GM04503 (cell line): ENCODE measurements at places on chromosomes 2 and 18.

GRCh38 chr2:58906081-58906645 is 665.0 kb upstream of the FANCL start:
- DNase-seq: no peak

DNA sequence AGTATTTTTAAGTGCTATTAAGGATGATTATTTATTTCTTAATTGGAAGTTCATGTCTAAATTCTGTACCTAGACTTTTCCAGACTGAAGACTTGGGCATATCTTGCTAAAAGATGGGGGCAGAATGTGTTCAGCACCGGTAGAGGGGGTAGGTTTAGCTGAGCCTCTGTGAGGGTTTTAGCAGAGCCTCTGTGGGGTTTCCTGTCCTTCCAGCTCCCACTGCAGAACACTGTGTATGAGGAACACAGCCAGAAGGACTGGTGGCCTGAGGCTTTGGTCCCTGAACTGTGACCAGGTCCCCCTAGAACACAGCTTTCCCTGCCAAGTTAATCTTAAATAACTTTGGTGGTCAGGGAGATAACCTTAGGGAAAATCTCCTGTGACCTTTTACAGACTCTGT is 123.4 kb upstream of the EPC2 start:
- no peak for DNase-seq

DNA sequence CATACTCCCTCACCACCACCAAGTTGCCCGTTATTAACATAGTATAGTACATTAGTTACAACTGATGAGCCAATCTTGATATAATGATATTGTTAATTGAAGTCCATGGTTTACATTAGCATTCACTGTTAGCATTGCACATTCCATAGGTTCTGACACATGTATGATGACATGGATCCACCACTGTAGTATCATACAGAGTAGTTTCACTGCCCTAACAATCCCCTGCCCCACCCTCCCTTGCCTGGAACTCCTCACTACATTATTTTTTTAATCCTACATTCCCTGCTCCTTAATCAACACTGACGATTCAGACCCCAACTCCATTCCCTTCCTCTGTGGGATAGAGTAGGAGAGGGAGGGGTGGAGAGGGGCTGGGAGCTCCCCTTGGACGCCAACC is 20.2 kb upstream of the ST3GAL5 start:
- DNase-seq: no peak

GRCh38 chr2:16680781-16681180 is 15.1 kb upstream of the CYRIA start:
- no peak for DNase-seq

DNA sequence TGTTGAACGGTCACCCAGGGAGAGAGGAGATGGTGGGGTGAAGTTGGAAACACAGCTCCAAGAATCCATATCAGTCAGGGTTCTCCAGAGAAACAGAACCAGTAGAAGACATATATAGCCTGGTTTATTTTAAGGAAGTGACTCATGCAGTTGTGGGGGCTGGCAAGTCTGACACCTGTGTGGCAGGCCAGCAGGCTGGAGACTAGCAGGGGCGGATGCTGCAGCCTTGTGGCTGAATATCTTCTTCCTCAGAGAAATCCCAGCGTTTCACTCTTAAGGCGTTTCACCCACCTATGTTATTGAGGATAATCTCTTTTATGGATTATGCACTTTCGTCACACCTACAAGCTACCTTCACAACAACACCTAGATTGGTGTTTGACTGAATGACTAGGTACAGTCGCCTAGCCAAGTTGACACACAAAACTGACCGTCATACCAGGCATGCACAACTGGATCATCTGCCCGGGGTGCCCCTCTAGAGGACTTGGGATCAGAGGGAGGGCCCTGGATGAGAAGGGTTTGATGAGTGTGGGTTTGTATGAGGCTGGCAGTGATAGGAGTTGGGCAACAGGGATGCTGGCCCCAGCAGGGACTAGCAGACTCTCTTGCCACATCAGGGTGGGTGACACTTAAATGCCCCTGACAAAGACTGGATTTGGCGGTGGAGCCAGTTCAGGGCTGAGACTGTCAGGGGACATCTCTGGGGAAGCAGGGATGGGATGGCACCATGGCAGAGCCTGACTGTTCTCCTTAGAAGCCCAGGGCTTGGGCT is 23.4 kb downstream of the MROH2A start:
- no peak for DNase-seq

DNA sequence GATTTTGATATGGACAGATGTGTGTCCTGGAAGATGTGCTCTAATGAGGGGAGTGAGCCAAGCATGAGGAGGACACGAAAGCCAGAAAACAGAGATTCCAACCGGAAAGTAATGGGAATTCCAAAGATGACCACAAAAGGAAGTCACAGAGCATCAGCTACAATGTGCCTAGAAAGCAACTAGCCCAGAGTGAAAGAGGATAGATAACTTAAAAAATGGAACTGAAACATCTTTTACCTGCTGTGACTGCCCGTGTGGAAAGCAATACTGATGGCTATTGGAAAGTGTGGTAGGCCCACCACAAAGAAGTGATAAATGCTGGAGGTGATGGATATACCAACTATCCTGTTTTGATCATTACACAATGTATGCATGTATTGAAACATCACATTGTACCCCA is 21.6 kb downstream of the DNMT3A start:
- no peak for DNase-seq

DNA sequence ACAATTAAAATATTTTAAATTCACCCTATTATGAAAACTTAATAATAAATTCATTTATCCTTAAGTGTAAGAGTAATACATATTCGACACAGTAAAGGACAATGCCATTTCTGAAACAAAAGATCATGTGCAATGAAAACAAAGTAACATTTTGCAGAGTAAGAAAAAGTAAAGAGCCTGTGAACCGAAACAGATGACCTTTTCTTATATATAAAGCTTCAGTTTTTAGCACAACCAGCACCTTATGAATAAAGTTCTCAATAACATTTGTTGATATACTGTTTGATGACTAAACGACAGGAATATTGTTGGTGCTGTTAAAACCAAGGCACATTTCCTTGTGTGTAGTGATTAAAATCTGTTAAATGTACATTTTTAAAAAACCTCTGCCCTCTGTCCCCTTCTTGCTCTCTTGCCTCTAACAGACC is 1.5 kb downstream of the PELI1 start:
- DNase-seq: no peak

DNA sequence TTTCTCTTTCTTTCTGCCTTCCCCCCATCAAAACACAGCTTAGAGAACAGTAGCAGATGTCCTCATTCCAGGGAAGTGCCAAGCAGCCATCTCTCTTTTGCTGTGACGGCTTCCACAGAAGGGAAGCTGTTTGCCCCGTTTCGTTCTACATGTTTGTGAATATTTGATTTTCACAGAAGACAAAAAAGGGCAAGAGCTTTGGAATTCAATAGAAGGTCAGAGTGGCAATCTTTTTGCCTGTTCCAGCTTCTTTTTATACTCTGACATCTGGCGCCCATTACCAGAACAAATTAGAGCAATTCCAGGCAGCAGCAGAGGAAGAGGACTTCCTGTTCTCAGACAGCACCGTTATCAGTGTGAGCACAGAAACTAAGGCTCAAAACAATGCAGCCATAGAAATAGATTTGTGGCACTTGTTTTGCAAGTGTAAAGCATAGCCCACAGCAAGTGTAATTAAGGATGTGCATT is 79.0 kb upstream of the CDH19 start:
- DNase-seq: no peak

DNA sequence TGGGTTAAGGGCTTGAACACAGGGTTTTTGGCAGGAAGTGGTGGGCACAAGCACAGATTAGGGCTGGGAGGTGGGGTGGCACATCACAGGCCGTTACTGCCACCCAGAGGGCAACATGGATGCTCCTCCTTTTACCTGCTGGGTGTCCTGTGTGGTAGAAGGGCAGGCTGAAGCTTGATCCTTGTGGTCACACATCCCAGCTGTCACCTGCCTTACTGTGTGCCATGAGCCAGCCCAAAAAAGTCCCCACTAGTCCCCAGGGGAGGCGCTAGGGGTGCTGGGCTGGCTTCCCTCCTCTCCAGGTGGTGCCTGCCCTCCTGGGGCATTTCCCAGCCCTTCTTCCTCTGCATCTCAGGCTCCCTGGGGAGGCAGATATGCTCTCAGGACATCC is 50.5 kb upstream of the ALPP start:
- DNase-seq: no peak

DNA sequence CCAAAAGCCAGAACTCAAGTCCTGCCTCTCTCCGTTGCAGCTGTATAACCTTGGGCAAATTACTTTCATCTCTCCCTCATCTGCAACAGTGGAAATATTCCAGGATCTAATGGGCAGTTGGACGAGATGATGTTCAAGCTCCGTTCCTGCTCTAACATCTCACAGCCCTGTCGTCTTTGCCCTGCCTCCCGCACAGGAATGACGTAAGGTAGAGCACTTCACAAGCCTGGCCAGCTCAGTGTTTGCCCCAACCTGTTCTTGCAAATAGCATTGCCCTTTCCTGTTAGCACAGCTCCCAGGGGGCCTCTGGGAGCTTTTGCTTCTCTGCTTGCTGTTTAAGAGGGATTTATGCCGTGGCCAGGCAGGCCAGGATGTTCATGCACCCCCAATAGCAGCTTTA is 107.9 kb downstream of the KLHL29 start:
- no peak for DNase-seq

- DNase-seq: no peak
These were observed 344.9 kb downstream of the LPIN1 start for GRCh38 chr2:12091201-12091806.

DNA sequence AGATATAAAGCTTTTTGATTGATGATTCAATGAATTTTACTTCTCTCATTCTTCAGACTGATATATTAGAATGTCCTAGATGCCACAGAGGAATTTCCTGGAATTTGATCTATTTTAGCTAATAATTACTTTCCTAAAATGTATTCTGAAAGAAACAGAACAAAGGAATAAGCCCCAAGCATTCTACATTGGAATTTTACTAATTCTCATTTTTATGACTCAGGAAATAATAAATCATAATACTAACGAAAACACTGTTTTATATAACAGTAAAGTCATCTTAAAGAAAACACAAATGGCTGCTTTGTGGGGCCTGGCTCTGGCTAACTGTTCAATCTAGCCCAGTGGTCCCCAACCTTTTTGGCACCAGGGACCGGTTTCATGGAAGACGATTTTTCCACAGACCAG is 68.6 kb upstream of the LPIN2 start:
- no peak for DNase-seq

DNA sequence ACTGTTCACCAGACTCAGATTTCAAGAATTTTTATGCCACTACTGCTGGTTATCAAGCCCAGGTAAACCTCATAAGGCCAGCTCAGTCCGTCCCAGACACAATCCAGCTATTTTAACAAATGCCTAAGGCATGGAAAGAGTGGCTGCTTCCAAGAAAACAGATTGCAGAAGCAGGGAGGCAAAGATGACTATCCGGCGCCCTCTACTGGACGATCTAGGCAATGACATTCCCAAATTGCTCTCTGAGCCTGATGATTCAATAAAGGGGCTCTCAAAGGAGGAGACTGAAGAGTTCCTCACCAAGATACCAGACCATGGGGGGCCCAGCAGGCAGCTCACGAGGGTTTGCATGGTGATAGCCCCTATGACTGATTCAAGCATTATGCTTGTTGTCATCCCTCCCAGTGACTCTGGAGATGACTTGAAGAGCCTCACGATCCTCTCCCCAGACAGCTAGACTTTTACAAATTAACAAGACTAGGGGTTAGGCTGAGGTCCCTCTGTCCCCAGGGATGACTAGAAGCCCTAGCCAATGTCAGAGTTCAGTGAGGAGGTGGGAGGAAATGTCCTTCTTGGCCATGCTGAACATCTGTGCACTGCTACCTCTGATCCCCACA is 25.0 kb downstream of the SERPINB8 start:
- DNase-seq: no peak

DNA sequence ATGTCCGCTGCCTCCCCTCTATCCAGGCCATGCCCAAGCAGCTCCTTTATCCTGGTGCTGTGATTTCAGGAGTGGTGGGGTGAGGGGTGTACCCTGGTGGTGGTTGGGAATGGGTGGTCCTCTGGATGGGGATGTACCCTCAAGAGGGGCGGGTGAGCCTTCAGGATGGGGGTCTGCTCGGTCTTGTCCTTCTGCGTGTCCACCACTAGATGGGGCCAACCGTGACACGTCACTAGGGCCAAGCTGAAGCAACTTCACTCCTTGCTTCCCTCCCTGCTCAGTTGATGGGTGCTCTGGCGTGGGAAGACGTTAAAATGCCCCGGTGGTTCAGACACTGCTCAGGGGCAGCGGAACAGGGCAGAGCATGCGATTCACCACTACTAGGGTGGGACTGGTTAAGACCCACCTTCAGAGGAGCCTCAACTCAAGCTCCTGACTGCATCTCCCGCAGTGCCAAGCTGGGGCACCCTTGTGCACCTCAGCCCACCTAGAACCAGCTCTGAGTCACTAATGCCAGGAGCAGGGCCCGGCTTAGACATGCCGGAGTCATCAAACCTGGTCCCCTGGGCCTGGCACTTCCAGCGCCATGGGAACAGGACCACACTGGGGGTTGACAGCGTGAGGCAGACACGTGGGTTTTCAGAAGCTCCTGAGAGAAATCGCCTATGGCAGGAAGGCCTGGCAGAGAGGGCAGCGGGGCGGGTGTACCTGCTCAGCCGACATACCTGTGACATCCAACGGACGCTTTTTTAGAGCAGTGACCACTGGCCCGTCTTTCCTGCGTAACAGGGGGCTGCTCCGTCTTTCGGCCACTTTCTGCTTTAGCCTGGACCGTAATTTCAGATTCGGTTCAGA is 256.7 kb downstream of the HDAC4 start:
- no peak for DNase-seq

GRCh38 chr2:69703189-69703588 is 38.7 kb upstream of the ANXA4 start:
- DNase-seq: no peak

- no peak for DNase-seq
These were observed 52.2 kb downstream of the CYB5A start for GRCh38 chr18:74239567-74239966.

DNA sequence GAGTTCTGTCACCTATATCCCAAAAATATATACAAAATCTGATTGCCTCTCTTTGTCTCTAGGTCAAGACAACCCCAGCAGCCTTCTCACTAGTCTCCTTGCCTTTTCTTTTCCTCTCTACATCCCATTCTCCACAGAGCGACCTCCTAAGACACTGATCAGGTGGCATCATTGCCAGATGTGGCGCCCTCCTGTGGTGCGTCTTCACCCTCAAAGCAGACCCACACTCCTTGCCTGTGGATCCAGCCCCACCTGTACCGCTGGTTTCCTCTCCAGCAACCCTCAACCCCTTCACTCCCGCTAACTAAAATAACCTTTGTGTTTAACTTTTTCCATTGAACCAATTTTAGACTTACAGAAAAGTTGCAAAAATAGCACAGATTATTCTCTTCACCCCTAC is 273.3 kb downstream of the GLI2 start:
- DNase-seq: no peak

DNA sequence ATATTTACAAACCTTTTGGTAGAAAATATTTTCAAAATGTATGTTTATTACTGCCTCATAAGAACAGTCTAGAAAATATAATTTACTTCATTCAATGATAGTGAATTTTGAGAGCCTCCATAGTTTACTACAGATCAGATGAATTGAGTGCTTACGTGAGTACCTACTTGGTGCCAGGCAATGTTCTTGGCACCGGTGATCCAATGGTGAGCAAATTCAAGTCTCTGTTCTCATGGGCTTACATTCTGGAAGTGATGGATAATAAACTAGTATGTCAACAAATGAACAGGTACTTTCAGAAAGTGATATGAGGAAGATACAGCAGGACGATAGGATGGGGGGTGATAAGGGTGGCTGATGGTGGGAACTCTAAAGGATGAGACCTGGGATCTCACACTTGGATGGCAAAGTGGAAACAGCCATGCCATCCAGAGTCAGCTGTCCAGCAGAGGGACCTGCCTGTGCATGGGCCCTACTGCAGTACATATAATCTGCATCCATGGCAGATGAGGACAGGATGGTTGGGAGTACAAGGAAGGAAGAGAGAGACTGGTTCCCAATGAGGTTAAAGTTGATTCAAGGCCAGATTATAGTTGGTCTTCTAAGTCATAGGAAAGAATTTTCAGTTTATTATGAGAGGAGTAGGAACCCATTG is 277.0 kb downstream of the NEDD4L start:
- DNase-seq: no peak
